ENCODE measurements at places on chromosomes 7 and 10.

DNA sequence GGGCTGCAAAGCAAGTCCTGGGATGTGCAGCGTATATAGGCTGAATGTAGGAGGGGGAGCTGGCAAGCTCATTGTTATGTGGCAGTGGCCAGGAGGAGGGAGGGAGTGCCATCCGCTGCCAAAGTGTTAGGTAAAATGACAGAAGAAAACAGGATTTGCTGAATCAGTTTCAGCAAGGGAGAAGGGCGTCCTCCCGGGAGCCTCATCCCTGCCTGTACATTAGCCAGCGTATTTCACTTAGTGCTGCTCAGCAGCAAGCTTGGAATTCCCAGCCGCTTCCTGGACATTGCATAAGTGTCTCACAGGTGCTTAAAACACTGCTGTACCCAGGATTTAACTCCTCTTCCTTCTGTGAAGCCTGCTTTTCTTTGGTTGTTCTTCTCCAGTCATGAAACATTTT lies 2.5 kb downstream of the NIPSNAP2 start:
- no peak for DNase-seq

DNA sequence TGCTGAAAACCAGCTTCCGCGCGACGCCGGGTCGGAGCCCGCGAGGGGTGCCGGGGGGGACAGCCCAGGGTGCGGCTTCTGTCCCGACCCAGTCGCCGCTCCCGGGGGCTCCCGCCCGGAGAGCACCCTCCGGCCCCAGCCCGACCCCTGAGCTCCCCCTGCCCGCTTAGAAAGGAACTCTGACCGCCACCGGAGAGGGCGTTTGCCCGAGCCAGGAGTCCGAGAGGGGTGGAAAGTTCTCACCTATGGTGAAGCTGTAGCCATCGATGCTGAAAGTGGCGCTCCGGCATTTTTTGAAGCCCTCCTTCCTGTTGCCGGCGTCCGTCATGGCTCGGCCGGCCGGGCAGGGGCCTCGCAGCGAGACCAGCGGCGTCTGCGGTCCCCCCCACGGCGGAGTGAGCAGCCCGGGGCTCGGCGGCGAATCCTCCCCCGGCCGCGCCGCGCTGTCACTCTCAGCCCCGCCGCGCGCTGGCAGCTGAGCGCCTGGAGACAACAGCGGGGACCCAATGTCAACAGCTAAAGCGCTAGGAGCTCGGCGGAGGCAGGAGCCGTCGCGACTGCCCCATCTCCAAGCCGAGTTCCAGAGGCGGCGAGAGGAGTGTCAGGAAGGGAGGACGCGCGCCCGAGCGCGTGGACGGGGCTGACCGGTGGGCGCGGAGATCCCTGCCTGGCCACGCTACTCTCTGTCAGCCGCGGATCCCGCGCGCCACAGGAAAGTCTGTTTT lies 191.6 kb downstream of the LSM5 start:
- no peak for DNase-seq

GRCh38 chr7:129607471-129608120 lies 3.9 kb upstream of the NRF1 start:
- no peak for DNase-seq

DNA sequence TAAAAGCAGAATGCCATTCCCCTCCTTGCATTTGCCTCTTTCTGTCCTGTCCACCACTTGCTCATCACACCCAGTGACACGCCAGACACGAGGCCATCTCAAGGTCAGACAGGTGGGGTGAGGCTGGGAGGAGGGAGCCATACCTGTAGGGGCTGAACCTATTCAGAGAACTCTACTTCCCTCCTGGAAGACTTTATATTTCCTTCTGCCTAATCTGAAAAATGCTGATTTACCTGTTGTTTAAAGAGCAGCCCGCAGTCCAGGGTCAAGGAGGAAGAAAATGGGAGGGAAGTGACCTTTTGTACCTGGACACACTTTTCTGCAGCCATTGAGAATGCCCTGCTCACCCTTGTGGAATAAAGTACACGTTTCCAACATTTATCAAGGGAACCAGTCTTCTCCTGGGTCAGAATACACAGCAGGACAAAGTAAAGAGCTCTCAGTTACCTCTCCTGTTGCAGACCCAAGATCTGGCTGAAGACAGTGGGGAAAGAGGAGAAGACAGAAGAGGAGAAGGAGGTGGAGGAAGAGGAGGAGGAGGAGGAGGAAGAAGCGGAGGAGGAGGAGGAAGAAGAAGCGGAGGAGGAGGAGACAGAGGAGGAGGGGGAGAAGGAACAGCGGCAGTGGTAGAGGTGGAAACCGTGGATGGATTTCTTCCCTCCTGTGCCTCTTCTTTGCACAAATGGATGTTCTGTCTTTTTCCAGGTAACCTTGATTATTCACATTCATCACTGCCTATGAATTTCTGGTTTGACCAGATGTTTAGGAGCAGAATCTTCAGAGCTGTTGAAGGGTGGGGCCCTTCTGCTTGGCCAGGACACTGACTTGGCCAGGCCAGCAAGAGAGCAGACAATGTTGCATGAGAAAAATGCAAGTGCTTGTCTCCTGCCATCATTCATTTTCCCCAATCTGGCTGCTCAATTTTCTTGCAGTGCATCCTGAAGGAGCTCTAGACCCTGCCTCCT lies 1.2 kb upstream of the BLNK start:
- DNase-seq = no peak

DNA sequence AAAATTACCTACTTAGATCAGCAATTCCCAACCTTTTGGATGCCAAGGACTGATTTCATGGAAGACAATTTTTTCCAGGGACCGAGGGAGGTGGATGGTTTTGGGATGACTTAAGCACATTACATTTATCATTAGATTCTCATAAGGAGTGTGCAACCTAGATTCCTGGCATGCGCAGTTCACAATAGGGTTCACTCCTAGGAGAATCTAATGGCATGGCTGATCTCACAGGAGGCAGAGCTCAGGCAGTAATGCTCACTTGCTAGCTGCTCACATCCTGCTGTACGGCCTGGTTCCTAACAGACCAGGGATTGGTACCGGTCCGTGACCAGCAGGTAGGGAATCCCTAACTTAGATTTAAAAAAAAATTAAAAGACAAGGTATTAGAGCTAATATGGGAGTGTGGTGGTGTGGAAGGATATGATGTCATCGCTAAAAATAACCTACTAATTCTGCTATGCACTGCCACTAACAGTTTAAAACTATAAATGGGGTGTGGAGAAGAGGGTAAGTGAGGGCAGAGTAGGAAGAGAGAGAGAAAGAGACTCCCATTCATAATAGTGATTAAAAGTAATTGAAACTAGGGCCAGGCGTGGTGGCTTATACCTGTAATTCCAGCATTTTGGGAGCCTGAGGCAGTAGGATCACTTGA lies 282.7 kb downstream of the BAMBI start:
- no peak for DNase-seq

DNA sequence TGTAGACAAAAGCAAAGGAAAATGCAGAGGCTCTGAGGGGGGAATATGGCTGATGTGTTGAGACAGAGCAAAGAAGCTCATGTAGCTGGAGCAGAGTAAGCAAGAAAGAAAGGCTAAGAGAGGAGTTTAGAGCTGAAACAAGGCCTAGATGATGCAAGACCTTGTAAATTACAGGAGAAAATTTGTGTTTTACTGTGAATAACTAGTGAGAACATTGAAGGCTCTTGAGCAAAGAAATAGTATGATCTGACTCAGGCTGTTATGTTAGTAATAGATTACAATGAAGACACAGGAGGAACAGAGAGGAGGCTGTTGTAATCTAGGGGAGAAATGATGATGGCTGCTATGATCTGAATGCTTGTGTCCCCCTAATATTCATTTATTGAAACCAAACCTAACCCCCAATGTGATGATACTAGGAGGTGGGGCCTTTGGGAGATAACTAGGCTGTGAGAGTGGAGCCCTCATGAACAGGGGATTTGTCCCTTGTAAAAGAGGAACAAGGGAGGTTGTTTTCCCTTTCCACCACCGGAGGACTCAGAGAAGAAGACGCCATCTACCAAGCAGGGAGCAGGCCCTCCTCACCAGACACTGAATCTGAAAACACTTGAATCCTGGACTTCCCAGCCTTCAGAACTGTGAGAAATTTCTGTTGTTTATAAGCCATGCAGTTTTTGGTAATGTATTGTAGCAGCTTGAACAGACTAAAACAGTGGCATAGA lies 394.9 kb downstream of the HTR7 start:
- DNase-seq = no peak

GRCh38 chr10:71457908-71458307 lies 61.2 kb downstream of the CDH23 start:
- no peak for DNase-seq

- DNase-seq = no peak
Measured at GRCh38 chr7:33186192-33186591, 56.8 kb downstream of the BBS9 start.

- no peak for DNase-seq
Measured at GRCh38 chr10:127046975-127047877, 142.0 kb downstream of the DOCK1 start.

DNA sequence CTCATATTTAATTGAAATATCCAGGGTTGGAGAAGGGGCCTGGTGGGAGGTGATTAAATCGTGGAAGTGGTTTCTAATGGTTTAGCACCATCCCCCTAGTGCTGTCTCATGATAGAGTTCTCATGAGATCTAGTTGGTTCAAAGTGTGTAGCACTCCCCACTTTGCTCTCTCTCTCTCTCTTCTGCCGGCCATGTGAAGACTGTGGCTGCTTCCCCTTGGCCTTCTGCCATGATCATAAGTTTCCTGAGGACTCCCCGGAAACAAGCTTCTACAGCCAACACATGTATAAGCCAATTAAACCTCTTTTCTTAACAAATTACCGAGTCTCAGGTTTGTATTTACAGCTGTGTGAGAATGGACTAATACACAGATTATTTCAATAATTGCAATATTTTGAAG lies 305.8 kb upstream of the KCND2 start:
- no peak for DNase-seq

GRCh38 chr10:100007231-100008141 lies 2.3 kb downstream of the DNMBP start:
- no peak for DNase-seq

GRCh38 chr7:20144801-20145200 lies 72.4 kb downstream of the MACC1 start:
- no peak for DNase-seq

- no peak for DNase-seq
Measured at GRCh38 chr7:31145339-31145738, 93.2 kb downstream of the ADCYAP1R1 start.

GRCh38 chr7:147406521-147407135 lies 1183.9 kb upstream of the C7orf33 start:
- no peak for DNase-seq

- no peak for DNase-seq
Measured at GRCh38 chr10:78974617-78975317, 94.0 kb upstream of the ZMIZ1 start.

DNA sequence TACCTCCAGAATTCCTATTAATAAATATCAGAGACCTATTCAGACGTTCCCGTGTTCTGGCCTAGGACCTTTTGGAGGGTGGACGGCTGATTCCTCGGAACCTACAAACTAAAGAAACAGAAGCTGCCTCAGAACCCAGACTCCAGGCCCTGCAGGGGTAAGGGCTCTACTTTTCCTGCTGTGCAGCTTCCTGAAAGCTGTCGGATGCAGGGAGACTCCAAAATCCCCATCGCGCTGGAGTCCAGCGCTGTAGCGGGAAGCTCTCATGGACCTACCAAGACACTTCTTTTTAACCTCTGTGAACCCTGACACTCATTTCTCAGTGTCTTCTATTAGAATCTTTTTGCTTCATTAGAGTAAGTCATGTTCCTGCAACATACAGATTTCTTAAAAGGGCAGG lies 244.5 kb upstream of the PITRM1 start:
- no peak for DNase-seq

GRCh38 chr10:35435824-35436223 lies 99.5 kb downstream of the CCNY start:
- no peak for DNase-seq

DNA sequence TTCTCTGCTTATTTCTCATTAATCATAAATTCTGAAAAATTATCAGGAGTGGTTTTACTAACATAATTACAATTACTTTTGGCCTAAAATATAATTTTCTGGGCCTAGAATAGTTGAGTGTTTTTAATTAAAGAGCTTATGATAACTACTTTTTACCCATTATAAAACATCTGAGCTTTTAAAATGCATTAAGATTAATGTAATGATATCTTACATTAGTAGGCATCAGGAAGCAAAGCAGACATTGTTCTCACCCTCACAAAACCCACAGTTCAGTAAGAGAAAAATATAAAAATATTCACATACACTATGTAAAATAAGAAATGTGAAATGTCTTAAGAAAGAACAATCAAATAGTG lies 443.7 kb upstream of the SEMA3A start:
- DNase-seq = no peak

GRCh38 chr10:108848046-108848445 lies 1075.3 kb downstream of the XPNPEP1 start:
- no peak for DNase-seq

GRCh38 chr10:5892007-5892406 lies 2.0 kb downstream of the FBH1 start:
- DNase-seq = no peak

GRCh38 chr10:111429288-111430028 lies 352.6 kb downstream of the ADRA2A start:
- no peak for DNase-seq

Measured in urinary bladder (tissue), 4 donors.